ENCODE measurements at places on chromosomes 12 and 14.

DNA sequence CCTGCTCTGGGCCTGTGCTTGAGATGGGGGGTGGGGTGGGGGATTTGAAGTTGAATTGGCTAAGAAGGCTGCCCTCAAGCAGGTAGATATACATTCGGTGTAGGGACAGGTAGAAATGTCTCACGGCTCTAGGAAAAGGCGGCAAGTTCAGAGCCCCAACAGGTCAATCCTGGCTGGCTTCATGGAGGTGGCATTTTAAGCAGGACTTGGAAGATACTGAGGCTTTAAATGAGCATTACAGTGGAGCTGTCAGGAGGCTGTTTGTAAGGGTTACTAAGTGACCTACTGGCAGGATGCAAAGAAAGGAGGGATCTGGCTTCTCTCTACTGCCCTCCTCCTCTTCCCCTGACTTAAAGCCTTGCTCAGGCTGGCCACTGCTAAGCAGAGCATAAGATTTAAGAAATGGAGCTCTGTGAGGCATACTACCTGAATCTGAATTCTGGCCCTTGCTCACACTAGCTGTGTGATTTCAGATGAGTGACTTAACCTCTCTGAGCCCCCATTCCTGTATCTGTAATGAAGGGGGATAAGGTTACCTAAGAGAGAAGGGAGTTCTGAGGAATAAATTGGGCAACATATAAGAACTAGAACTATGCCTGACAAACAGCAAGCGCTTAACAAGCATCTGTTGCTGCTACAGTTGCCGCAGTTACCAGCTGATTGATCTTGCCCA lies 61.6 kb downstream of the SLC24A4 start:
- DNase-seq = no peak

- DNase-seq = no peak
Measured at GRCh38 chr12:52398176-52398575, 8.0 kb downstream of the KRT82 start.

DNA sequence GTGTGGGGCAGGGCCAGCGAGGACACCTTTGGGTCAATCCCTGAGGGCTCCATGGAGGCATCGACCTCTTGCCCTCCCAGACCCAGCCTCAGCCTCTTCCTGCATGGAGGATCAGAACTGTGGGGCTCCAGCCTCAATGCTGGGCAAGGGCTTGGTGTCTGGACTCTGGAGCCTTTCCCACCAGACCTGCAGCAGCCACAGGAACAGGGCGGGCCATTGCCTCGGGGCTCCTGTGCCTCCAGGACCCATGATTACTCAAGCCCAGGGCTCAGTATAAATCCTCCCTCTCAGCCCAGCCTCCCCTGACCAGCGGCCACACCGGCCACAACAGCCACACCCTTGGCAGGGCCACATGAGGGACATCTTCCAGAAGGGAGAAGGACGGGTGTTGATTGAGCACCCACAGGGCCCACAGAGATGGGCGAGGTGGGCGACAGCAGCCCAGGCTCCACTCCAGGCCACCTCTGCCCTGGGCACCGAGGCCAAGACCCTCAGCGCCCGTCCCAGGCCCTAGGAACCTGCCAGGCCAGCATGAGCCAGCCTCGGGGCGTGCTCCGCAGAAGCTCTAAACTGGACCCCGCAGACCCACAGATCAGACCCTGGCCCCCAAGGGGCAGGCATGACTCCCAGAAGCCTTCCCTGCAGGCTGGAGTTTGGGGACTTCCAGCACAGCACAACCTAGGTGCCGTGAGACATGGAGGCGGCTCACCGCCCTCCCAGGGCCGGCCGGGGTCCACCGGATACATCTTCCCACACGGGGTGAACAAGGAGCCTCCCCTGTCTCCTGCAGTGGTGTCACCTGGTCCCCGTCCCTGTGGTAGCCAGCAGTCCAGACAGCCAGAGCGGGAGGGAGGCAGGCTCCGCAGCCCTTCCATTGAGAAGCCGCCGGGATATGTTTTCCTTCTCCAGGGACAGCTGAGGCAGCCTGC lies 25.1 kb downstream of the NCOR2 start:
- peak; percentile 40 for DNase-seq

- no peak for DNase-seq
Measured at GRCh38 chr14:22070119-22070982, 396.7 kb upstream of the OR4E1 start.

- no peak for DNase-seq
Measured at GRCh38 chr14:72663956-72664650, 229.8 kb downstream of the DPF3 start.
